ENCODE measurements at places on chromosomes 6 and 20. TPM values are rescaled to one million over a fixed set of nuclear protein-coding genes. Genes with fewer than 3 reads are reported as not detected.

The ZC2HC1B gene
- not detected for total RNA-seq

The HRH3 gene
- total RNA-seq: not detected

The GPR63 gene
- under 0.01 TPM for total RNA-seq

The ZKSCAN4 gene
- 5.7 TPM for total RNA-seq

The FBXL4 gene
- total RNA-seq: 9.9 TPM

The BCAS4 gene
- total RNA-seq: 12.2 TPM

The BCAS1 gene
- not detected for total RNA-seq

The WFDC10B gene
- not detected for total RNA-seq

The PRND gene
- total RNA-seq: under 0.01 TPM

The FRS3 gene
- 1.1 TPM for total RNA-seq

The MAS1 gene
- total RNA-seq: under 0.01 TPM

The PLCB1 gene
- total RNA-seq: 24.3 TPM
